ENCODE measurements at places on chromosomes 6 and 20.
A peak's percentile ranks its signal among the peaks of the same experiment; 100 is the strongest.

- DNase-seq, result no peak
Measured at GRCh38 chr6:13678255-13678983, 33.2 kb downstream of the RANBP9 start.

DNA sequence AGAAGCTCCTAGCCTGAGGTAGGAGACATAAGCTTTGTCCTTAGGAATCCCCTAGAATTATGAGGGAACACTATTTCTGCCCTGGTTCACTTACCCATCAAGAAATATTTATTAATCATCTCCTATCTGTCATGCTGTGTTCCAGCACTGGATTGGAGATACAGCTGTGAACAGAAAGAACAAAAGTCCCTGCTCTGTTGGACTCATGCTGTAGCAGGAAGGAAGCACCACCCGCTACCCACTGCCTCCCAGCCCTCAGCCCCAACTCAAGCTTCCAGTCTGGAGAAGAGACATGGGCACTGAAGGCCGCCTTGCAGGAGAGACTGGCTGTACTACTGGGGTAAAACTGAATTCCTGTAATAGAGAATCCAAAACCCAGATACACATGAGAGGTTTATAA, 78.0 kb downstream of the MDGA1 start:
- DNase-seq, result no peak

DNA sequence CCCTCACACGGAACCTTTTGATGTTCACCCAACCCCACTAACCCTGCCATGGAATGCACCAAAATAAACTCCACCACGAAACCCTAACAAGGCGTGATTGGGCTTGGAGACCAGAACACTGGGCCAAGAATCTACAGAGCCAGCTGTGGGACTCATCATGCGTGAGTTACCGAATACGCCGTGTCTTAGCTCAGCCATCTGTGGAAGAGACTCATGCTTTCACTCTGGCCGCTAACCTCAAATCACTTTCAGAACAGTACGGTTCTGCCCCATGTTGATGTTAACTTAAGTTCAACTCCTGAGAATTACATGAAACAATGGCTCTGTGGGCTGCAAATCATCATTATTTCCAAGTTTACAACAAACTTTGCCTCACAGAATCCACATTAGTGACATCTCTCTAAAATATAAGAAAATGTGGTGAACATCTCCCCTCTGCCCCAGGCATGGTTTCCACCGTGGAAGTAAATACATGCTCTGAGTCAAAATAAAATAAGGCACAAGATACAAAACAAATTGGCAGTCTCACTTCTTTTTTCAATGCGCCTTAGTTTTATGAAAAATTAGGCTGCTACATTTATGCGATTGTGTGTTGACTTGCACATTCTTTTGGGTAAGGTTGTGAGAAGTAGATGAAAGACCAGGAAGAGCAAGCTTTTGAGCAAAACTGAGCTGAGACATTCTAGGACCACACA, 308.9 kb upstream of the EXOC2 start:
- no peak for DNase-seq

- DNase-seq, result no peak
Measured at GRCh38 chr6:75418233-75418632, 75.4 kb downstream of the FILIP1 start.

- no peak for DNase-seq
Measured at GRCh38 chr20:7195704-7196103, 428.2 kb downstream of the BMP2 start.

- peak; percentile 37 for DNase-seq
Measured at GRCh38 chr6:108133594-108134179, 32.1 kb upstream of the NR2E1 start.

DNA sequence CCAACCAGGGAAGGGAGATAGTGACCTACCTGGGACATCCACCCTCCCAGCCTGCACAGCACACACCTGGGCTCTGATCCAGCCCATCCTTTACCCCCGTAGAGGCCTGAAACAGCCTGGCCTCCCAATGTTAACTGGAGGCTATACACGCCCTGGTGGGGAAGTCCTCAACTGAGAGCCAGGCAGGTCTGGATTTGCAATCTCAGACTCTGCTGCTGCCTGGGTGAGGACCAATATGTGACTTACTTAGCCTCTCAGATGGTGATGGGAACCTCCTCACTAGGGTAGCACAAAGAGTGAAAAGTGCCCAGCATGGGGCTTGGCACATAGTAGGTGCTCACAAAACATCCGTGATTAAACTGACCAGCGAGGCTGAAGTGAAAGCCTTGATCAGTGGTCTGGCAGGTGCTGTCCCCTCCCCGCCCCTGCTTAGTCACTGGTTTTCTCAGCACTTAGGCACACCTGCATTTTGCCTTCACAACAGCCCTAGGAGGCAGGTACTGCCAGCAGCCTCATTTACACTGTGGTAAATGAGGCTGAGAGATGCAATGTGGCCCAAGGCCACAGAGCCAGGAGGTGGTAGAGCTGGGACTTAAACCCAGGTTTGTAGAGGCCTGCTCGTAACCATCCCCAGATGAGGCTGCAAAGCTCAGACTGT, 12.4 kb downstream of the PEDS1 start:
- DNase-seq, result no peak

GRCh38 chr20:640674-641515, 12.1 kb downstream of the SRXN1 start:
- DNase-seq, result no peak

Measured in NCI-H526 (cell line).